H7 (cell line): ENCODE measurements at places on chromosomes 1 and 21. TPM values are rescaled to one million over a fixed set of nuclear protein-coding genes. Genes with fewer than 3 reads are reported as not detected.

DNA sequence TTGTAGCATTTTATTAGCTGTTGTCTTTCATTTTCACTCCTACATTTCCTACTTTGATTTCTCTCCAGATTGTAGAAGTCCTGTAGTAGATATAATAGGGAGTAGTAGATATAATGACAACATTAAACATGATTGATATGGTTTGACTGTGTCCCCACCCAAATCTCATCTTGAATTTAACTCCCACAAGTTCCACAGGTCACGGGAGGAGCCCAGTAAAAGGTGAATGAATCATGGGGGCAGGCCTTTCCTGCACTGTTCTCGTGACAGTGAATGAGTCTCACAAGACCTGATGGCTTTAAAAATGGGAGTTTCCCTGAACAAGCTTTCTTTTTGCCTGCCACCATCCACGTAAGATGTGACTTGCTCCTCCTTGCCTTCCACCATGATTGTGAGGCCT lies 7.5 kb upstream of the PRDX6 start:
- DNase-seq = no peak

DNA sequence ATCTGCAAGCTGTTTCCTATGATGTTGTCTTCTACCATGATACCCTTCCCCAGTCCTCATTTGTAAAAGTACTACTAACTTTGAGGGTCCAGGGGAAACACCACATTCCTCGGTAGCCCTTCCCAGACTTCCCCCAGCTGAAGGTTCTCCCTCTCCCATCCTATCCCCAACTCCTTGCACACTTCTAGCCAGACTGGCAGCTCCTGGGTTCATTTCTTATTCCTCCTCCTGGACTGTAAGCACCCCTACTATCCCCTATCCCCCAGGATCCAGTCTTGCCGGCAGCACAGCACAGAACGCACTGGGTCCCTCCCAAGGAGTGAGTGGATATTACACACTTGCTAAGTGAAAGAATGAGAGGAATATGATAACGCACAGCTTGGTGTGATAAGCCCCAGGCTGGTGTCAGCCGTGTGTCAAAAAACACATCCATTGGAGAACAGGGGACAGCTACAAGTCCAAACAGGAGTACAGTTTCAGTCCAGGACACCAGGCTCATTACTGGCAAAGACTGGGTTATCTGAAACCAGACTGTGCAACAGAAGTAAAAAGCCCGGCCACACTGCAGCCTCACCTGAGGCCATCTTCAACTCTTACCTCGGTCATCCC lies 100.2 kb downstream of the SSBP3 start:
- DNase-seq = no peak

GRCh38 chr1:200073286-200073637 lies 45.8 kb downstream of the NR5A2 start:
- DNase-seq = no peak

GRCh38 chr1:70504176-70504820 lies 93.2 kb downstream of the CTH start:
- no peak for DNase-seq

DNA sequence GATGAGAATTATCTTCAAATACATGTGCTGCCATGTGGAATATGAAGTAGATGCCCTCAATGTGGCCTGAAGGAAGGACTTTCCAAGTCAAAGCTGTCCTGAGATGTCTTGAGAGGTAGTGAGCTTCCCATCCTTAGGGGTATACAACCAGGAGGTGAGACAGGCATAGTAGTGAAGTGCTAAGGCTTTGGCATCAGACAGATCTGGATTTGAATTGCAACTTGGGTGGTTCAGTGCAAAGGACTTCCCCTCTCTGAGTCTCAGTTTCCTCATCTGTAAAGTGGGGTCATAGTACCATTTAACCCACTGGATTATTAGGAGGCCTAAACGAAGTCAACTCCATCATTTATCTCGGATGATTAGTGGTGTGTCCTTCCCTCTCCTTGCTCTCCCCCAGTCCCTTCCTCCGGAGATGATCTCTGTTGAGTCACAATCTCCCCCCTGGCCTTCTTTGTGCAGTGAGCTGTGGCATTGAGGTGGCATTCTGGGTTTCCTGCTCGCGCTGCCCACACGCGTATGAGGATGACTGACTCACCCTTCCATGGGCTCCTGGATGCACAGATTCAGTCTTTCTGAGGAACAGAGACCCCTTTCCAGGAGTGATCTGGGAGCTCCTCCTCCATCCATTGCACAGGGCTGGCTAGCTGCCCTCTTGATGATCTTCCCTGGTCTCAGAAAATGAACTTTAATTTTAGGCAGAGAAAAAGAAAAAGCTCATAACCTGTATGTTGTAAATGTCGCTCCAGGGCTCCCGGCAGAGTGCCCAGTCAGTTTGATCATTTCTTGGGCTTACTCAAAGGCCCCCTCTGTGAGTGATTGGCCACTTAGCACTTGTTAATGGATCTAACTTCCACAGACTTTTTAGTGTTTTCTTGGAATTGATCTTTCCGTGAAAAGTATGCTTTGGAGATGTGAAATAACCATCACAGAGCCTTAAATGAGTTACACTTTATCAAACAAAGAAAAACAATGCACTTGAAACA lies 354.6 kb downstream of the PTPRU start:
- DNase-seq = no peak

- DNase-seq = peak; percentile 82
Measured at GRCh38 chr1:159188375-159188788, 16.3 kb upstream of the ACKR1 start.

- DNase-seq = no peak
Measured at GRCh38 chr1:7470904-7471638, 300.0 kb upstream of the VAMP3 start.

GRCh38 chr1:230427981-230428380 lies 1.8 kb upstream of the PGBD5 start:
- DNase-seq = peak; percentile 70

- DNase-seq = no peak
Measured at GRCh38 chr1:159089184-159089791, 12.7 kb upstream of the AIM2 start.

- no peak for DNase-seq
Measured at GRCh38 chr1:918353-918752, 5.4 kb upstream of the SAMD11 start.

DNA sequence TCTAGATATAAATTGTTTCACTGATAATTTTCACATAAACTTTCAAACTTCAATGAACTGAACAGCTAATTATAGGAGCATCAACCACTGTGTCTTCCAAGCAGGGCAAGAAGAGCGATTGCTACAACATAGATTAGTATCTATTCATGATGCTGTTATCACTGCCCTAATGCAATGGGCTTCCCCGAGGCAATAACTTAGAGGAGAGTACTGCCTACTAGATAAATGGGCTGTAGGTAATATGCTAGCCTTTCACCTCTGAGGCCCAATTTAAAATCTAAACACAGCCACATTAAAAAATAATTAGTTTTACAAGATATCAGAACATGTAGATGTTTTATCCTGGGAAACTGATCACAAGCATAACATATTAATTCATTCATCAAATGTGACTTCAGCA lies 318.0 kb downstream of the VAV3 start:
- no peak for DNase-seq

DNA sequence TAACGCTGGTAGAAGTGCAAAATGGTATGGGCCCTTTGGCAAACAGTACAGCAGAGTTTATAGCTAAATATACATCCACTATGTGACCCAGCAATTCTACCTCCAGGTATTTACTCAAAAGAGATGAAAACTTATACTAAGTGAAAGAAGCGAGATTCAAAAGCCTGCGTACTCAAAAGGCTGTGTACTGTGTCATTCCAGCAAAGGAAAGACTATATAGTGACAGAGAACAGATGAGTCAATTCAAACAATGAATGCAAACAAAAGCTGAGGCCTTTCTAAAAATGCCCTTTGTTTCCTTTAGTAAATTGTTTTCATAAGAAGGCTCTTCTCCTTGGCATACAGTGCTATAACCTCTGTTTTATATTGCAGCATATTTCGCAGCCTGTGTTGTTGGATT lies 268.8 kb upstream of the CSF3R start:
- no peak for DNase-seq

- DNase-seq = no peak
Measured at GRCh38 chr1:188489336-188490112, 1660.8 kb downstream of the PLA2G4A start.

DNA sequence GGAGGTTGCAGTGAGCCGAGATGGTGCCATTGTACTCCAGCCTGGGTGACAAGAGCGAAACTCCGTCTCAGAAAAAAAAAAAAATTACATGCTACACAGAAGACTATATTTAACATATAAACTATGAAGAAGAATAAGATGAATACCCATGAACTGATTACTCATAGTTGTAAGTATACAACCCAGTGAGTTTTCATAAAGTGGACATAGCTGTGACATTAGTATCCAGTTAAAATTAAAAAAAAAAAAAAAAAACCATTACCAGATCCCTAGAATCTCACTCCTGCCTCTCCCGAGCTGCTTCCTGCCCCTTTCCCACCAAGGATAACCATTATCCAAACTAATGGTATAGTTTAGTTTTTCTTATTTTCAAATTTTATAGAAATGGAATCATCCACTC lies 37.4 kb downstream of the UBE4B start:
- DNase-seq = no peak

GRCh38 chr1:116167625-116168276 lies 56.6 kb downstream of the MAB21L3 start:
- DNase-seq = peak; percentile 70

GRCh38 chr1:70327306-70328076 lies 27.0 kb downstream of the ANKRD13C start:
- no peak for DNase-seq

LAPTM5 gene
- total RNA-seq = 0.26 and 0.28 TPM in 2 replicates

C21orf91 gene
- total RNA-seq = 16.5 and 17.2 TPM in 2 replicates

ATAD3C gene
- total RNA-seq = 0.14 and 0.74 TPM in 2 replicates

MMEL1 gene
- total RNA-seq = 1.3 and 3.0 TPM in 2 replicates

TSPAN1 gene
- total RNA-seq = not detected in 2 replicates

SYT11 gene
- 9.6 and 11.0 TPM in 2 replicates for total RNA-seq

NPHS2 gene
- total RNA-seq = not detected in 2 replicates

IL12RB2 gene
- total RNA-seq = 0.45 and 1.4 TPM in 2 replicates

FCRL5 gene
- 0.14 TPM in 1 of 2 replicates, not detected in the other for total RNA-seq

FAM110D gene
- total RNA-seq = 1.00 and 2.7 TPM in 2 replicates

ALPL gene
- total RNA-seq = 181 and 187 TPM in 2 replicates
